ENCODE measurements at places on chromosomes 5 and 9.

DNA sequence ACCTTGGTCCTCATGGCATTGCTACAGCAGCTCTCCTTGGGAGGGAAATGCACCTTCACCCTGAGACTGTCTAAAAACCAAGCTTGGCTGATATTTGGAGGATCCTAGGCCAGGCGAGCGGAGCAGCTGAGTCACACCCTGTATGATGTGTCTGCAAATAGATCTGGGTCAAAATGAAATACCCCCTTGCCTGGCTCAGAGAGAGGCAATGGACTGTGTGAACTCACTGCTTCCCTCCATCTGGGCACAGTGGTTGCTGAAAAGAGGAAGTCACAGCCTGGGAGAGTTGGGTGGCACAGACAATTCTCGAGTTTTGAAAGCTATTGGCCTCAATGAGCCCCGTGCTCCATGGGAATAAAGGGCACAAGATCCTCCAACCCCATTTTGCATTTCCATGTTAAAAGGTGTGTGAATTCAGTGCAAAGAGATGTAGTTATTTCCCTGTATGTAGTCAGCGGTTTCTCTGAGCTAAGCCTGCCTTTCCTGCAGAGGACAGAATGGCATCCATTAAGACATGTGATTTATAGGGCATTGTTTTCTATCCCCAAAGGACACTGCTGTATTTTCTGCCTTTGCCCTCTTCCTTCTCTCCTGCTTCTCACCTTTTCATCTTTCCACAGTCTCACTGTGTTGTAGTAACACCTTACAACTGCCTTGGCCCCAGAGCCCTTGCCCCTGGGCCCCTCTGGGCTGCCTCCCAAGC lies 177.2 kb downstream of the GADD45G start:
- no peak for DNase-seq

DNA sequence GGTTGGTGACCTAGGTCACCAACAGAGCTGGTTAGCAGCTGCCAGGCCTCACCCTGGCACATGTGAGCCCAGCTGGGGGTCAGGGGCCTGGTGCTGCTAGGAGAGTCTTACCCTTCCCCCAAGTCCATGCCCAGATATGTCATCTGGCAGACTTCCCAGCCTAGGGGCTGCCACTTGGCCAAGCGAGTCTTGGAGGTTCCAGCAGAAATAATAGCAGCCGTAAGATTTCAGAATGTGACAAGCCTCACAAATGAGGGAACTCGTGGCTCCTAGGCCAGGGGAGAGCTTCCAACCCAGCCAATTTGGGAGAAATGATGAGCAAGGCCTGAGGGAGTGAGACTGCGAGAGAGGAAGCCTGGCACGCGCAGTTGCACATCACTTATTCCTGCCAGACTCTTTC lies 11.1 kb downstream of the URM1 start:
- DNase-seq = no peak

GRCh38 chr5:14442536-14442935 lies 139.1 kb upstream of the OTULINL start:
- DNase-seq = no peak

DNA sequence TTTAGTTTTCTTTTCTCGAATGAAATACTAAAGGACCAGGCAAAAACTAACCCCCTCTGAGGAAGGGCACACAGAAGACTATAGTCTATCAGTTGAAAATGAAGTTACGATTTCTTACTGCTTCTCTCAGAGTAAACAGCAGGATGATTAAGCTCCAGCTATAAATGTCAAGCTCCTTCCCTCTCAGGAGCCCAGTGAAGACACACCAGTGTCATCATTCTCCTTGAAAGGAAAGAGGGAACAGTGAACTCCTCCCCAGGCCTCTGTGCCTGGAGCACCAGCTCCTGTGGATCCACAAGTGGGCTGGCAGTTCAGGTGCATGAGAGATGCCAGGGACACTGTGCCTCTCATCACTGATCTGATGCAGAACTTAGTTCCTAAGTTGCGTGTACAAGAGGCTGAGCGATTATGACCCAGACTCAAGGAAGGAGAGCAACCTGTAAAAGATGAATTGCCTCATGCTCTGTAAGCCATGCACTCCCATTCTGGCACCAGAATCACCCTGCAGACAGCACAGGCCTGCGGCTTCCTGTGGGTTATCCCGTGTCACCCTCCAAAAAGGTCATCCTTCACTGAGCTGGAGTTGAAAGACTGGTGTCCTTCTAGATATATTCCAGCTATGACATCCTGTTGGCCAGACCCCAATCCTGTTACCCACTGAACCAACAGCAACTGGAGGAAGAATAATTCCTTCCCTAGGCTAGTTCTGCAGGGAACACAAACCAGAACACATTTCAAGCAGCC lies 394.0 kb downstream of the SEMA5A start:
- no peak for DNase-seq

- no peak for DNase-seq
These were observed 453.9 kb downstream of the ENC1 start for GRCh38 chr5:74186356-74187315.

DNA sequence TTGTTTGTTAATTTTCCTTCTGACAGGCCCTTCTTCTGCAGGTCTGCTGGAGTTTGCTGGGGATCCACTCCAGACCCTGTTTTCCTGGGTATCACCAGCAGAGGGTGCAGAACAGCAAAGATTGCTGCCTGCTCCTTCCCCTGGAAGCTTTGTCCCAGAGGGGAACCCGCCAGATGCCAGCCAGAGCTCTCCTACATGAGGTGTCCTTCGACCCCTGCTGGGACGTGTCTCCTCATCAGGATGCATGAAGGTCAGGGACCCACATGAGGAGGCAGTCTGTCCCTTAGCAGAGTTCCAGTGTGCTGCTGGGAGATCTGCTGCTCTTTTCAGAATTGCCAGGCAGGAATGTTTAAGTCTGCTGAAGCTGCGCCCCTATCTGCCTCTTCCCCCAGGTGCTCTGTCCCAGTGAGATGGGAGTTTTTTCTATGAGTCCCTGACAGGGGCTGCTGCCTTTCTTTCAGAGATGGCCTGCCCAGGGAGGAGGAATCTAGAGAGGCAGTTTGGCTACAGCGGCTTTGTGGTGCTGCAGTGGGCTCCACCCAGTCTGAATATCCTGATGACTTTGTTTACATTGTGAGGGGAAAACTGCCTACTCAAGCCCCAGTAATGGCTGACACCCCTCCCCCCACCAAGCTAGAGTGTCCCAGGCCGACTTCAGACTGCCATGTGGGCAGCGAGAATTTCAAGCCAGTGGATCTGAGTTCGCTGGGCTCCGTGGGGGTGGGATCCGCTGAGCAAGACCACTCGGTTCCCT lies 772.0 kb upstream of the FAM174A start:
- DNase-seq = no peak

- DNase-seq = peak; percentile 69
These were observed 725 bp downstream of the NDUFB6 start for GRCh38 chr9:32571969-32572899.

DNA sequence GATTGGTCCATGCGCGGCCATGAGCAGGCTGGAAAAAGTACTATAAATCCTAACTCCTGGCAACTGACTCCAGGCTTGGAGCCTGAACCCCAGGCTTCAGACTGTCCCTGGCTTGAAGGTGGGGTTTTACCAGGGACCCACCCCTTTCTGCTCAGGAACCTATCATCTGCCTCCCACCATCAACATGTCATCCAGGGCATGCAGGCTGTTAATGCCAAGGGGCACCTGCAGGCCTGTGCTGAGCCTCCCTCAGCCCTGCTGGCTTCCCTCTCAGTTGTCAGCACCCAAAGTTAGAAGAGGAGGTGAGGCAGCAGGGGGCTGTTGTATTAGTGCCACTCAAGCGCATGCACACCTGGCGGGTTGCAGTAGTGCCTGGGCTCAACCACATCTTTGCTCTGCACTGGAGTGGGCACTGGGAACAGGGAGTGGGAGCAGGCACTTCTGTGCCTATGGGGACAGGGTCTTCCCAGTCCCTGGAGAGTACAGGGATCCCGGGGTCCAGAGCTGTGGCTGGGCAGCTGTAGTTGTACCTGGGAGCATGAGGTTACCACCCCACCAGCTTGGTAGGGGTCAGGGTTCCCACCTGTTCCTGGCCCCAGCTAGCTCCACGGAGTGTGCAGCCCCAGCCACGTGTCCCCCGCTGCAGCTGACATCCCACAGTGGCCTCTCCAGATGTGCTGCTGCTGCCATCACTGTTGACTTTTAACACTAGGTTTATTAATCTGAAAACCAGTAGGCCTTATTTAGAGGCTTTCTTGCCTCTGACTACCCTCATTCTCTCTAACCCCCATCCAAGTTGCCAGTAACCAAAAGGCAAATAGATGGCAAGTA lies 306.2 kb upstream of the RIOK2 start:
- DNase-seq = no peak

DNA sequence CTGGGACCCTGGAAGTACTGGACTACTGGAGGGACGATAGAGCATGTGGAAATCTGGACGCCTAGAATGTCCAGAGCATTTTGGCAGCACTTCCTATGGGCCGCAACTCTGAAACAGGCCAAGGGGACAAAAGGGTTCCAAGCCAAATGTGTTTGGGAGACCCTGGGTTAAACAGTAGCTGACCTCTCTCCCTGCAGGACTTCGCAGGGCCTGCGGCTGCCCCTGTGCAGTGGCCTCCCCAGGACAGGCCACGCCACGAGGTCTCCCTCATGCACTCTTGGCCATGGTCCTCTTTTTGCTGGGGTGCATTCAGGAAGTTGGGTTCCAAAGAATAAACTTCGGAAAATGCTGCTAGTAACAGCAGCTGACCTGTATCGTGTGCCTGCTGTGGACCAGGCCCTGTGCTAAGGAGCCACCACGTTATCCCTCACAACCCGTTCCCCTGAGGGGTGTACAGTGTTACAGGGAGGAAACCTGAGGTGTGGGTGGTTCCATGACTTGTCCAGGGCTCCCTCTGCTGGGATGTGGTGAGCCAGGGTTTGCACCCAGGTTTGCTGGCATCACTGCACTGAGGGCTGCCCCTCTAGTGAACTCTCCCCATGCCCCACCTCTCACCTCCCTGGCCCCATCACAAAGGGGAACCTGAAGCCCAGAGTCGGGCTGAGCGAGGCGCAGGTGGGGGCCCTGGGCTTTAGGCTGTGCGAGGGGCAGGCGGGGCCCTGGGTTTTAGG lies 79.4 kb downstream of the AMBP start:
- no peak for DNase-seq

GRCh38 chr9:137812356-137813023 lies 65.1 kb upstream of the CACNA1B start:
- DNase-seq = no peak

- no peak for DNase-seq
These were observed 55.2 kb upstream of the FYB1 start for GRCh38 chr5:39274398-39275085.

DNA sequence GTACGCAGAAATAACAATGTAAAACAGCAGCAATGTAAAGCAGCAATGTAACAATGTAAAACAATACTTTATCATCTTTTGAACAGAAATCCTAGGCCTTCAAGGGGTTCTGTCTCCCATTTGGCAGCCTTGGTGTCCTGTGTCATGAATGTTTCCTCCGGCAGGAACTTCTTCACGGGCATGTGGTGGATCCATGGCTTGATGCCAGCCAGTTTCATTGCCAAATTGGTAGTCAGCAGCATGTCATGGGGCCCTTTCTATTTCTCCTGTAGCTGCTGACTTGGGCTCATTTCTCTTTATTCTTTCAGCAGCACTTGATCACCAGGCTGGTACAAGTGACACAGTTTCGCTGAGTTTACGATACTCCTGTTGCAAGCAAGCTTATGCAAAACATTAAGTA lies 275.3 kb downstream of the HTR1A start:
- no peak for DNase-seq

GRCh38 chr9:22112870-22113821 lies 104.0 kb upstream of the CDKN2B start:
- DNase-seq = no peak

- peak; percentile 41 for DNase-seq
These were observed 320.2 kb downstream of the NFIB start for GRCh38 chr9:13993632-13994185.

DNA sequence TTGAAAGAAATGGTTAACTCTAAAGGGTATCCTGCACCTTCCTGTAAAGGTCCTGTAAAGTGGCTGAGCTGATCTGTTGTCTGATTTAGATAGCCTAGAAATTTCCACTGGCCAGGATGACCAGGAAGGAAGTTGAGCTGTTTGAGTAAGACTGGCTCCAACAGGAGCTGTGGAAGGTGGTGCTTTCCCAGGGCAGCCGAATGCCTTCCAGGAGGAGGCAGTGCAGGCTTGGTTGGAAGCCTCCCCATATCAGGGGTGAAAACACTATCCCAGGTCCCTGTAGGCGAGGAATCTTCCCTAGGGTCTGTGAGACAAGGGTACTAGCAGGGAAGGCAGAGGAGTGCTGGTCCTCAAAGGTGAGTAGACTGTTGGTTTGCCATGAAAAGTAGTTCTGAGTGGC lies 98.4 kb downstream of the LIX1 start:
- no peak for DNase-seq

GRCh38 chr9:128887914-128888350 lies 6.0 kb downstream of the LRRC8A start:
- DNase-seq = peak; percentile 7

- DNase-seq = no peak
These were observed 117.9 kb downstream of the ALDH1A1 start for GRCh38 chr9:72834994-72835393.

GRCh38 chr5:181170237-181170825 lies 22.9 kb downstream of the OR2V2 start:
- DNase-seq = no peak

DNA sequence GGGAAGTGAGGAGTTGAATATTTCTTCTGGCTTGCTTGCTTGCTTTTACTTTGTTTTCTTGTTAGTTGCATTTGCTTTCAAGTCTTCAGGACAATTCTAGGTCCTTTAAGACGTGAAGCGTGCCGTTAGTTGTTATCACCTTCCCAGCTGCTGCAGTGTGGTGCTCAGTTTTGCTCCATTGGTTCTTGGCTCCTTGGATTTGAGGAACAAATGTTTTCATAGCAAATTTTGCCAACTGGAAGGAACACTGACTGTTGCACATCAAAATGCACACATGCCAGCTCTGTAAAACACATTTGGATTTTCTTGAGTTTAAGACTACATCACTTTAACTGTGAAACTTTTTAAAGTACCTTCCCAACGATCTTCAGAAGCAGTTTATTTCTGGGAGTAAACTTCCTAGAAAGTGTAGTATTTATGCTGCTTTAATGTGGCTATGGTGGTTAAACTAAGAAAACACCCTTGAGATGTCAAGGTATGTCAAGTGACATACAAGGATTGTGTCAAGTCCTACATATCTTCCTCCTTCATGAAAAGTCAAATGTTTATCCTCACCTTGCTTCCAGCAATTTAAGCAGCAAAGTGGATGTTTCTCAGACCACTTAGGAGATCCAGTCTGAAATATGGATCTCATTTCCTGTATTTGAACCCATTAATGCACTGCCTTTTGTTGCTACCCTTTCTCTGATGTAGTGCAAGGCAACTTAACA lies 24.9 kb downstream of the MOCS2 start:
- DNase-seq = no peak

DNA sequence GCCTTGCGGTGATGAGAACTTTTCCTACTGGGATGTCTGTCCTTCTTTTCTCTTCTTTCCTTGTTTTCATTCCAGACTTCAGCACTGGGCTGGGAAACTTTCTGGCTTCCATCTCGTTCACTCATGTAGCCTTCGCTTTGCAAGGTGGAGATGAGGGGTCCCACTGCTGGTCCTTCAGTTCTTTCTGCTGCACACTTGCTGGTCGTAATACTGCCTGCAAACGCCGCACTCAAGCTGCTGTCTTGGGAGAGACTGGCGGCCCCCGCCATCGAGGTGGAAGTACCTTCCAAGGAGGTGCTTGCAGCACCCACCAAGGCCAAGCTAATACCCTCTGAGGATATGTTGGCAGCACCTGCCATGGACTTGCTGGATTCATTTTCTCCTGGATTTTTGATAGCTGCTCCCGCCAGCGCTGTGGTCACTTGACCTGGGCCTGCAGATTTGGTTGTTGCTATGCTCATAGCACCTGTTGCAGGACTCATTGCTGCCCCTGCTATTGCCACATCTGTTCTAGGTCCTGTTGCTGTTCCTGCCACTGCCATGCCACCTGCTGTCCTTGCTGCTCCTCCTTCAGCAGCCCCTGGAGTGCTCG lies 3.0 kb downstream of the GARIN3 start:
- no peak for DNase-seq
